ENCODE measurements at places on chromosomes 2 and 18. TPM values are rescaled to one million over a fixed set of nuclear protein-coding genes. Genes with fewer than 3 reads are reported as not detected.

The CRYGD gene
- total RNA-seq: 0.98 TPM

DNA sequence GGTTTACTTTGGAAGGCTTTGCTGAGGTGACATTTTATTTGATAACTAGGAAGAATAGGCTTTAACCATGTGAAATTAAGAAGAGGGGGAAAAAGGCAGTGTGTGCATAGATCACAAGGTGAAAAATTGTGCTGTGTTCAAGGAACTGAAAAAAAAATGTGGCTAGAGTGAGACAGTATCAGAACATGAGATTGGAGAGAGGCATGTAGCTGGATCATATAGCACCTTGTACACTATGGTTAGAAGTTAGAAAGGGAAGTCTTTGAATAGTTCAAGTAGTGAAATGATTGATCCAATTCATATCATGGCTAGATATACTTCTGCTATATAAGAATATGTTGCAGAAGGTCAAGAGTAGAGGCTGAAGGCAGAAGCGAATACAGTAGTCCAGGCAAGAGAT lies 12.3 kb upstream of the TNFRSF11A start:
- DNase-seq: no peak

DNA sequence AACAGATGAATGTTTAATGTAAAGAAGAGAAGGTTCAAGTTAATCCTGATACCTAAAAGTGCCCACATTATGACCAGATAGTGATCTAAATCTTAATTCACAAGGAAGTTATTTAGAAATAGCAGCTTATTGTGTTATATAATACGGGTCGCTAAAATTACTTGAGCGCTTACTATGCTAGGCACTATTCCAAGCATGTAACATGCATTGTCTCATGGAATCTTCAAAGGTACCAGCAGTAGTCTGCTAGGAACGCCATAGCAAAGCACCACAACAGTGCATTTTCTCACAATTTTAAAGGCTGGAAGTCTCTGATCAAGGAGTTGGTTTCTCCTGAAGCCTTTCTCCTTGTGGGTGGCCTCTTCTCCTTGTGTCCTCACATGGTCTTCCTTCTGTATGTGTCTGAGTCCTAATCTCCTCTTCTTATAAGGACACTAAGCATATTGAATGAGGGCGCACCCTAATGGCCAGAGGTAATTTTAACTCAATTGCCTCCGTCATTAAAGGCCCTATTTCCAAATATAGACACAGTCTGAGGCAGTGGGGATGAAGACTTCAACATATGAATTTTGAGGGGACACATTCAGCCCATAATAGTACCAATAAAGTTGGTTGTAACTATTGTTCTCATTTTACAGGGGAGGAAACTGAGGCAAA lies 118.4 kb downstream of the LRRC30 start:
- no peak for DNase-seq

- DNase-seq: no peak
Measured at GRCh38 chr2:217887841-217888701, 114.7 kb downstream of the TNS1 start.

The LAMA3 gene
- 5.0 TPM for total RNA-seq

GRCh38 chr2:233387667-233388528 lies 33.6 kb downstream of the DGKD start:
- DNase-seq: no peak

DNA sequence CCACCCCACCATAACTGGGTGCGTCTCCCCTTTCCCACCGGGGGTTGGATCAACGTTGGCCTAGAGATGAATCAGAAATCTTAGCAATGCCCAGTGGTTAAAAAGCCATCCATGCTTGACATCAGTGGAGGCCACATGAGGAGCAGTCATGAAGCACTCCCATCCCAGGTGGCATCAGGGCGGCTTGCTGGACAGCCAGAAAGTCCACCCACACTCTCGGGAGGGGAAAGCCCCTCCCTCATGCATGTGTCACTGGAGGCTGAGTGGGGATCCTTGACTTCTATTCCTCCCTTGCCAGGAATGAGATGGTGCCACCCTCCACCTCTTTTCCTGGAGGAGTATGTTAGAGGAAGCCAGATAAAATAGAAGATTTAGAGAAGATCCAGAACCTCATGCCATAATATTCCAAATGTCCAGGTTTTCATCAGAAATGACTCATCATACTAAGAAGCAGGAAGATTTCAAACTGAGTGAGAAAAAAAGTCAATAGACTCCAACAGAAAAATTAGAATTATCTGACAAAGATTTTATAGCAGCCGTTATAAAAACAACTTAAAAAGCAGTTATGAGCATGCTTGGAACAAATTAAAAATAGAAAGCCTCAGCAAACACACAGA lies 507.1 kb upstream of the ID2 start:
- no peak for DNase-seq

The CCDC138 gene
- 31.6 TPM for total RNA-seq

The CHRNG gene
- not detected for total RNA-seq

The CFAP221 gene
- 0.71 TPM for total RNA-seq

- no peak for DNase-seq
Measured at GRCh38 chr2:240133401-240133800, 2.7 kb downstream of the COPS9 start.

DNA sequence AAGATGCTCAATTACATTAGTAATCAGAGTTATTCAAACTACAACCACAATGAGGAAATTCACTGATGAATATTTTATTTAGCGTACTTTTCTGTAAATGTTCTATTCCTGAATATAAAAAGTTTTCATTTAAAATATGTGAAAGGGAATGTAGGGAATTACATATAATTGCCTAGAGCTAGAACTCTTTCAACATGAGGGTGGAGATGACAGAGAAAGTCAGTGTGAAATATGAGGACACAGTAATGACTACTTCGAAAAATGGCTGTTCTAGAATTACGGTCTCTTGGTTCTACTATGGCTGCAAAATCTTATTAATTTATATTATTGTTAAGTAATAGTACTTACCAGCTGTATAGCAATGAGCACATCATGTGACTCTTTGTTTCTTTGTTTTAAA lies 1647.4 kb upstream of the PIK3C3 start:
- DNase-seq: no peak

DNA sequence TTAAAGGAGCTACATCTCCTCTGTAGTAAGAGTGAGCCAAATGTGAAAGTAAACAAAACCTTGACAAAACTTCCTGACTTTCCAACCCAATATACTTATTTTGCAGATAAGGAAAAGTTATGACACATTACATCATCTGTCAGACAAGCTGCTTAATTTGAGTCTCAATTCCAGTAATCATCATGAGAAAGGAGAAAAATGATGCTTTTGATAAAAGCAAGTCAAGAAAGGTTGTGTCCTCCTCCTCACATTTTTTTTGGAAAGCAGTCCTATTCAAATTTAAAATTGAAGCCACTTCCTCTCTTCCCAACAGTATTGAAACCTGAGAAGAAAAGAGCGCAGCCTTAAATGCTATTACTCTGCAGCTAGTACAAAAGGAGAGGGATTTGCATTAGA lies 519.6 kb downstream of the LRP1B start:
- no peak for DNase-seq

- no peak for DNase-seq
Measured at GRCh38 chr2:55986700-55987440, 63.3 kb upstream of the EFEMP1 start.

The SPATA3 gene
- total RNA-seq: not detected

DNA sequence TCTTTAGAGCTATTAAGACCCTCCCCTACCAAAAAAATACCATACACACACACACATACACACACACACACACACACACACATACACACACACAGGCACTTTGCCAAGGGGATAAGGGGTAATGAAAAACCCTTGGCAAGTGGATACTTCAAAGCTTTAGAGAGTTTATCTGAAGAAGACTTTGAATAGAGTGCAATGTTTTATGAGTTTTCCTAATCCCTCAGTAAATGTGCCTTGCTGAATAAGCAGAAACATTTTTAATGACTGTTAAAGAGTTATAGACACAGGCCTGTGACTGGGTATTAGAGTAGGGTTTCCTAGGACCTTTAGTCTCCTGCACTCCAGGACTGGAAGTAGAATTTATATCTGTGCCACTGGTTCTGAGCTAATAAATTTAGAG lies 75.5 kb upstream of the CTAGE1 start:
- no peak for DNase-seq

GRCh38 chr2:133835821-133836619 lies 267.8 kb upstream of the NCKAP5 start:
- DNase-seq: no peak

DNA sequence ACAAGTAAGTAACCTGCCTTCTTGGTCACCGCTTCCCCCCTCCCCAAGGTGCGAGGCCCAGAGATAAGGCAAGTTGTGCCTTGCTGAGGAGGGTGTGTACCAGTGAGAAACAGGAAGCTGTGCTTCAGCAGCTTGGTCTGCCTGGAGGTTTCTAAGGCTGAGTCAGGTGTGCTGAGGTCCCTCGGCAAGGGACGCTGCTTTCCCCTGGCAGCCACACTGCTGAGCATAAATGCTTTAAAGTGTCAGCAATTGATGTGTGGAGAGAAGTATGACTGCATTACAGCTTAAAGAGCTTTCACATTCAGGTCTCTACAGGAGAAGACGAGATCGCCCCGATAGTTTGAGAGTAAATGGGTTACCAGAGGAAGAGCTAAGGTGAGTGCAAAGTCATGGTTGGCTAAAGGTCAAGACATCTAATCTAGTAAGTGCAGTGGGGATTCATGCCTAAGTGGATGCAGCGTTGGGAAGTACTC lies 86.9 kb downstream of the LIMS1 start:
- DNase-seq: peak; percentile 58

DNA sequence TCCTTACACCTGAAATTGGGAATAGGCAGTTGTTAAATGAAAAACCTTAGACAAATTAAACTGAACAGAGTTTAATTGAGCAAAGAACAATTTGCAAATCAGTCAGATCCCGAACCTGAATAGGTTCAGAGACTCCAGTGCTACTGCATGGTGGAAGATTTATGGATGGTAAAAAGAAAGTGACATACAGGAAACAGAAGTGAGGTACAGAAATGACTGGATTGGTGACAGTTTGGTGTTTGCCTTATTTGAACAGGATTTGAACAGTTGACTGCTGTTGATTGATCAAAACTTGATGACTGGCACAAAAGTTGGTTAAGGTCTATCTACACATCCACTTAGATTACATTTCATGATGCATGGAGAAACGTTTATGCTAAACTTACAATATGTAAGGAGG lies 248.8 kb downstream of the HNMT start:
- DNase-seq: no peak

GRCh38 chr2:241939541-241939940 lies 70.0 kb downstream of the RTP5 start:
- DNase-seq: no peak

DNA sequence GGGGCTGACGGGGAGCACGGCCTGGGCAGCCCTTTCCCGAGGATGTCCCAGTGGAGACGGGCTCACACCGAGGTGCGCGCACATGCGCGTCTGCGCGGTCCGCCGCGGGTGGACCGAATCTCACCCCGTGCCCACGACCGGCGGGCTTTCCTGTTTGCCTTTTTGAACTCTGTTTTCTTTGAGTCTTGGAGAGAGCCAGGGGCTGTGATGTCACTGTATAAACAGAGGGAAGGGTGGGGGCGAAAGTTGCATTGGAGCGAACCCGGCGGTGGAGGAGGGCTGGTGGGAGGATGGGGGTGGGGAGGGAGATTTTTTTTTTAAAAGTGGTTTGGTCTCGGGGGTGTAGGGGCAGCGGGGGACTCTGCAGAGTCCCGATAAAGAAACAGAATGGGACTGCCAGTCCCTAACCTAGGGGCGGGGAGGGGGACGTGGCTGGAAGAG lies 141.2 kb upstream of the CTAGE1 start:
- DNase-seq: no peak
